Anterior cingulate cortex (tissue), 58 donors: ENCODE measurements at places on chromosomes 16 and 17.

GRCh38 chr17:61647047-61647446 is 56.0 kb upstream of the NACA2 start:
- DNase-seq, result no peak

DNA sequence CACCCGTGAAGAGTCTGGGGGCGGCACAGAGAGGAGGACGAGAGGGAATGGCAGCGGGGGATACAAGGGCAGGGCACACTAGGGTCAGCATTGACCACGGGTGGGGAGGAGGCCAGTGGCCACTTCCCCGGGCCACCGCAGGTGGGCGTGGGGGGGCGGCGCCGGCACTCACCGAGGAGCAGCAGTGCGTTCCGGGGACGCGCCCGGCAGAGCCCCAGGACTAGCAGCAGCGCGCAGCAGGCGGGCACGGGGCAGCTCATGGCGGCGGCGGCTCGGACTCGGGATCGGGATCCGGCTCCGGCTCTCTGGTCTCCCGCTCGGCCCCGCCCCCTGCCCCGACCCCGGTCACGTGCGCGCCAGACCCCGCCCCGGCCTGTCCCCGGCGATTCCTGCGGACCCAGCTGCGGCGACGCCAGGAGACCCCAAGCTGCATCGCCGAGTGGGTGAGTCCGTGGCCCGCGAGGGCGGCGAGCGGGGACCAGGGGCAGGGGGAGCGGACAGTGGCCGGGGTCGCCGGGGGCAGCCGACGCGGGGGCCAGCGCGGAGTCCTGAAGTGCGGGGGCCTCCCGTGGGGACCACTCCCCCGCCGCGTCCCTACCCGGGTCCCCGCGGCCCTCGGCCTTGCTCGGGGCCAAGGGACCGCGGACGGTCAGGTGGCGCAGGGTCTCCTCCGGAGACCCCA is at the start of the genes SGSH and SLC26A11:
Gene SGSH, minus strand, starts transcription at position 280 of the 682 bp plus-strand sequence. Its CDS starts 20 bp downstream, at position 260.
Gene SLC26A11, plus strand, starts transcription at position 374 of the 682 bp plus-strand sequence. CDS start 1,134 bp downstream, outside the sequence.
- peak; percentile 35 for DNase-seq

DNA sequence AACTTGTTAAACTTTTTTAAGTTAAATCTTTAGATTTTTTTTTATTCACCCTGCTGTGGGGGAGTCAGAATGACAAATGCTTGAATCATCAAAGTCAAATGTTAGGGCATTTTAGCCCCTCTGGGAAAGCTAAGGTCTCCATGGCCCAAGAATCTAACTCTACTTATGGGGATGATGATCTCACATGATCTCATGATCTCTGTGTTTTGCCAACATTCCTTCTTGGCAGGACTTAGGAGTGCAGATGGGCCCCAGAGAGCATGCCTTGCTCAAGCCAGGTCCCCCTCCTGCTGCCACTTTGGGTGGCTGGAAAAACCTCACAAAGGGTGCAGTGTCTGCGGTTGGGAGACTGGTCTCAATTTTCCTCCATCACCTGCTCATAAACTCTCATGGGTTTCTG is 108.6 kb downstream of the PRKCB start:
- no peak for DNase-seq

DNA sequence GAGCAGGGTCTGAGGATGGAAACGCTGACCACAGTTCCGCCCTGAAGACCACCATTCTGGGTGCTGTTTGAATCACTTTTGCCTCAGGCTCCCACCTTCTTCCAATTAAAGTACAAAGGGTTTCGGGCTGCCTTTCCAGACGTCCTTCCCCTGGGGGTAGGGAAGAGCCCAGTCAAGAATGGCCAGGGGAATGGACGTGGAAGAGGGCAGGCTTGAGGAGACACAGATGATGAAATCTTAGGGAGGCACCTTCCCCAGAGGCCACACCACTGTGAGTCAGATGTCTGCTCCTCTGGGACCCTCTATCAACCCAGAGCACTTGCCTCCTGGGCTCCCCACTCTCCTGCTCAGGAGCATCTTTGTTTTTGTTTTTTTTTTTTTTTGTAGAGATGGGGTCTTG is 27.5 kb upstream of the MTSS2 start:
- no peak for DNase-seq

GRCh38 chr16:2532494-2533141 is 1.4 kb upstream of the CEMP1 start:
- DNase-seq, result no peak

DNA sequence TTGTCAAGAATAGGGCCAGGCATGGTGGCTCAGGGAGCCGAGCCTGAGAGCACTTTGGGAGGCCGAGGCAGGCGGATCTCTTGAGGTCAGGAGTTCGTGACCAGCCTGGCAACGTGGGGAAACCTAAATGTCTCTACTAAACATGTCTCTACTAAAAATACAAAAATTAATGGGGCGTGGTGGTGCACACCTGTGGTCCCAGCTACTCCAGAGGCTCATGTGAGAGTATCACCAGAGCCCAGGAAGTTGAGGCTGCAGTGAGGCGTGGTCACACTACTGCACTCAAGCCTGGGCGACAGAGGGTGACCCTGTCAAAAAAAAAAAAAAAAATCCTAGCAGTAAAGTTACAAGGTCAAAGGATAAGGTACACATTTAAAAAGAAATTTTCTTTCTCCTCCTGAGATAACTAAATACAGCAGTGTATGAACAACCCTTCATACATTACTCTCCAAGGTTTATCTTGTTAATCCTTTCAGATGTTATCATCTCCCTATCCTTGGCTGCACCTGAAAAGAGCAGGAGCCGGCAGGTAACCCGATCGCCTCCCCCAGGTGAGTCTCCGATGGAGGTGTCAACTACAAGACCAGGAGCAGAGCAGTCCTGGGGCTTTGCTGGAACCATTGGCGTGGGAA is 122.3 kb downstream of the GOSR1 start:
- no peak for DNase-seq

DNA sequence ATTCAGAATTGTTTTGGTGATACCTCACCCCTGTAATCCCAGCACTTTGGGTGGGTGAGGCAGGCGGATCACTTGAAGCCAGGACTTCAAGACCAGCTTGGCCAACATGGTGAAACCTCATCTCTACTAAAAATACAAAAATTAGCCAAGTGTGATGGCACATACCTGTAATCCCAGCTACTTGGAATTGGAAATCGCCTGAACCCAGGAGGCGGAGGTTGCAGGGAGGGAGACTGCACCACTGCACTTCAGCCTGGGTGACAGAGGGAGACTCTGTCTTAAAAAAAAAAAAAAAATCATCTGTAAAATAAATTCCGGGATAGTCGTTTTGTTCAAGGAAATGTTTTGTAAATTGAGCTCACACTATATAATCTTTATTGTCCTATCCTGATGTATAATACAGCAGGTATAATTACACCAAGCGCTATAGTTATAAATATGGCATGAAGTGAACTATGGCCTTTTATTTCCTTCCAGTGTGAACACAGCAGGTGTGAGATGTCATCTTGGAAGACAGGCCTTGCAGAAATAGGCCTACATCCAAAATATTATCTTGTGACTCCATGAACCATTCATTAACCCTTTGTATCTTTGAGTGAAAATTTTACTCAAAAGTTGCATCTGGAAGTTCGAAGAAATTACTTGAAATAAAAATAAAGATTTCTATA is 25.4 kb downstream of the PLA2G10 start:
- no peak for DNase-seq

DNA sequence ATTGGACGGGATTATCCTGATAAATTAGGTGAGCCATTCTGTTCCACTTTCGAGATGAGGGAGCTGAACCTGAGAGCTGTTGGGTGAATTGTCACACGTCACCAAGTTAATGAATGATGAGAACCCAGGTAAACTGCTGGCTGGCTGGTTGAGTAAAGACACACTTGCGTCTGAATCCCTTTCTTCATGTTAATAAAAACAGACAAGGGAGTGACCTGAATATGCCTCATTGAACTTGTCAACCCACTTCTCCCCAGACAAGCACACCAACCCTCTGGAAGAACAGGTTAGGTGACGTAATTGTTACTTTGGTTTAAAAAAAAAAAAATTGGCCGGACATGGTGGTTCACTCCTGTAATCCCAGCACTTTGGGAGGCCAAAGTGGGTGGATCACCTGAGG is 400.9 kb upstream of the CDH5 start:
- no peak for DNase-seq

- no peak for DNase-seq
Measured at GRCh38 chr17:76304226-76305134, 3.6 kb downstream of the QRICH2 start.

- no peak for DNase-seq
Measured at GRCh38 chr16:30394592-30395154, 547 bp upstream of the ZNF48 start.

- peak; percentile 18 for DNase-seq
Measured at GRCh38 chr17:36703860-36704266, 102.5 kb downstream of the MRM1 start.

GRCh38 chr16:50683689-50684374 is 2.7 kb upstream of the SNX20 start:
- no peak for DNase-seq

GRCh38 chr17:57002904-57003303 is 25.0 kb downstream of the SCPEP1 start:
- DNase-seq, result no peak

- DNase-seq, result no peak
Measured at GRCh38 chr16:24217461-24217860, 38.7 kb upstream of the CACNG3 start.

GRCh38 chr17:61314368-61315078 is 85.1 kb upstream of the TBX2 start:
- DNase-seq, result no peak

GRCh38 chr16:57273826-57274225 is 10.6 kb downstream of the PLLP start:
- DNase-seq, result no peak

DNA sequence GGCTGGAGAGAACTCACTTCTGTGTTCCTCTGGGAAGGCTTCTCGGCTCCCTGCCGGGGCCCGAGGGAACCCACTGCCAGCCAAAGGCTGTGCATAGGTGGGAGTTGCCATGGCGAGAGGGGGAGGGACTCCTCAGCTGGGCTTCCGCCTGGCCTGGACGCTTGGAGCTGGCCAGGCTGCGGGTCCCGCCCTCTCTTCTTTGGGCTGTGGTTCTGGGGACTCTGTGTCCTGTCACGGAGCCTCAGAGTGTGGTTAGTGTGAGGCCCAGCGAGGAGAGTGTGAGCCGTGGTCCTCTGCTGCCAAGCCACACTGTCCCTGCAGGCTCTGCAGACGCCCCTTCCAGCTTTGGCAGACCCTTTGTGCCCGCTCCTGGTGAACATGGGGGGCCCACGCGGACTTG is 123.1 kb downstream of the OR1D5 start:
- peak; percentile 57 for DNase-seq

DNA sequence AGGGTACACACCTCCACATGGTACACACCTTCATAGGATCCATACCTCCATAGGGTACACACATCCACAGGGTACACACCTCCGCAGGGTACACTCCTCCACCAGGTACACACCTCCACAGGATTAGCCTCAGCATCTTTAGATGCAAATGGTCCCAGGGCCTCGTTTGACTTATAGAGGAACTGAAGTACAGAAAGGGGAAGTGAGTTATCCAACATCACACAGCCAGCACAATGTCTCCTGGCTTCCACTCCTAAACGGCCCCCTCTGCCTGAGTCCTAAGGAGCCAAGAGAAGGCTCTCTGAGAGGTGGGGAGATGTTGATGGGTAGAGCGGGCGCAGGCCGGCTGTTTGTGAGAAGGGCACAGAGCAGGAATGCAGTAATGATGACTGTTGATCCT is 12.0 kb downstream of the FOXN1 start:
- DNase-seq, result no peak

DNA sequence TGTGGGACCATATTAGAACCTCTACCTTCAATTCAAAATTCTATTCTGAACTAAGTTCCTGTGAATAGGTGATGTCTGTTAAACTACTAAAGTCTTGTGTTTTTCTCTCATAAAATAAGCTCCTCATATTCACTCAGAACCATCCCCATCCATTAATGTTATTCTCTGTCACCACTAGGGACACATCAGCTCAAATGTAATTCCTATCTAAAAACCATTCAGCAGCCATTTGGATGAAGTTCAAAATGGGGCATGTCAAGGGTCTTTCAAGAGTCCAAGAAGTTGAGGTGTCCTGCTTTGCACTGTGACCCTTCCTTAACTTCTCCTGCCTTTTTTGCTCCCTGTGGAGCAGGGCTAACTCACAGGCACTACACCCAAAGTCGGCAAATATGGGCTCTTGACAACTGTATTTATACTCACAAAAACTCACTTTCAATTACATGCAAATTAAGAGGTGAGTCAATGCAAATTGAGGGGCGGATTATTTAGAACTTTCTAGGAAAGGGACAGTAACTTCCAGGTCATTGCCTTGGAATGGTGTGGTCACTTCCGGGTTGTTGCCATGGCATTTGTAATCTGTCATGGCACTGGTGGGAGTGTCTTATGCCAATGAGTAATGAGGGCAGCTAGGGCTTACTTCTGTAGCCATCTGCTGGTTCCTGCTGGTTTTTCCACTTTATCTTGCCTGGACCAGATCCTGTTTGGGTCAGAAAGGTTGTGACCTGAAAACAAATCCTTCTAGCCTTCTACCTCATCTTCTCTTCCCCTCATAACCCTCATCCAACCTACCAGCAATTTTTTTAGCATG is 128.2 kb upstream of the COX10 start:
- no peak for DNase-seq

- DNase-seq, result no peak
Measured at GRCh38 chr17:49223517-49224197, 6.9 kb downstream of the PHOSPHO1 start.

- DNase-seq, result no peak
Measured at GRCh38 chr17:81550830-81551457, 1.2 kb downstream of the FAAP100 start.
